ENCODE measurements at places on chromosomes 7 and 10.
A peak's percentile ranks its signal among the peaks of the same experiment; 100 is the strongest.

- DNase-seq, result peak; percentile 61
Observed at GRCh38 chr7:47371733-47372368, 210.1 kb downstream of the TNS3 start.

DNA sequence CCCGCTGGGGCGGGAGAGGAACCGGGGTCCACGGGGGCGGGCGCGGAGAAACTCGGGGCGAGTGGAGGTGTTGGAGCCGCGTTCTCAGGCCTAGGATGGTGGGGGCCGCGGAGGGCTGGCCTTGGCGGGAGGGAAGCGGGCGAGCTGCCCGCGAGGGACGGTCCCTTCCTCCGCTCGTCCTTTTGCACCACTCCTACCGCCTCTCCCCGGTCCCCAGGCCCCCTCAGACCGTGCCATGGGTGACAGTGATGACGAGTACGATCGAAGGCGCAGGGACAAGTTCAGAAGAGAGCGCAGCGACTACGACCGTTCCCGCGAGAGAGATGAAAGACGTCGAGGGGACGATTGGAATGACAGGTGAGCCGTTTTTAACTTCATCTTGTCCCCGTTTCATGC, 451 bp downstream of the SRRT start:
- no peak for DNase-seq

DNA sequence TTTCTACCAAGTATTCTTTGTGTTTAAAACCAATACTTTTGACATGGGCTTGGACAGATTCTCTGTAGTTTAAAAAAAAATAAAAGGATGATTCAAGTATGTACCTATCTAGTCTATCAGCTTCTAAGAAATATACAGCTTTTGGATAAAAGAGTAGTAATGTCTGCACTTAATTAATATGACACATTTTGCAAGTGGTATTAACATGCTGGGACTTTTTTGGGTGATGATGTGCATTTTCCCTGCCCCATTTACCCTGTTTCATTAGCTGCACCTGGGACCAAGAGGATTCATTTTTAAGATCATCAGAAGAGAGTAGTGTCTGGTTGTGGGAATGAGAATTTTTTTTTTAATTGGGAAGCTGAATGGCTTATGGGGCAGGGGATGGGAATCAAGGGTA, 236.2 kb upstream of the KLF14 start:
- DNase-seq, result no peak

GRCh38 chr7:54349229-54349628, 192.9 kb upstream of the VSTM2A start:
- DNase-seq, result no peak

DNA sequence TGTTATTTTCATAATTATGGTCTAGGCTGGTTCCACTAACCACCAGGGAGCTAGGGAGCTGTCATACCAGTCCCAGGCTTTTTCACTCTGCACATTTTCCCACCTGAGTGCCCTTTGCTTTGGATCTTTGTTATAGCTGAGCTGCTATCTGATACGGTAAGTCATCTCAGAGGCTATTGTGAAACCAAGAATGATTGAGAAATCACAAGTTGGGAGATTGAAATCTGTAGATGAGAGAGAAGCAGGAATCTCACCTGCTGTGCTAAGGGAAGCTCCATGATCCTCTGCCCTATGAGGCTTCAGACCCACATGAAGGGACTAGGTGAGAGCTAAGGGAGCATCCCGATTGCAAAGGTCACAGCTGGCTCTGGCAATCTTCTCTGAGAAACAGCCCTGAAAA, 307.8 kb downstream of the REEP3 start:
- no peak for DNase-seq

DNA sequence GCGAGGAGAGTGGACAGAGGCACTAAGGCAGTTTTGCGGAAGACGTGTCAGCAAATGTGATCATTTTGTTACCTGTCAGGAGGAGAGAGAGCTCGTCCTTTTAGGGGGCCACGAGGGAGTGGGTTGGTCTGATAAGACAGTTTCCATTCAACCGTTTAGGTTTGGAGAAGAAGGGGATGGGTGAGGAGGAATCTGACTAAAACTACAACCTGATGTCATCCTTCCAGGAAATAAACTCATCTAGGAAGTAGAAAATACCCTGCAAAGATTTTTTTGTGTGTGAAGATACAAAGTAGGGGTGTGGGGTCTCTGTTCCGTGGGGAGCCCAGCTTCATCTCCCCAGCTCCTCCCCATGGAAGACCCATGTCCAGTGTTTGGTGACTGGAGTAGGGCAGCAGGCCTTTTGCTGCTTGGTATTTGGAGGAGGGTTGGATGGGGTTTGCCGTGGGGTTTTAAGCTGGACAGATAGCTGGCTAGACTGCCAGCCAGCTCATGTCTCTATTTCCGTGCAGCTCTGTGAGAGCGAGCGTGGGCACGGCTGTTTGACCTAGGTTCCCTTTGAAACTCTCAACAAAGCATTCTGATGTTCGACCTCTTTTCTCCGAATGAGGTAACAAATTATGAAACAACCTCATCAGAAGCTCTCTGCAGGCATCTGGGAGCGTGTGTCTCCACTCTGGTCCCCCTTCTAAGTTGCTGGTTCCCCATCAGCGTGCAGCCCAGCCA, 136.0 kb upstream of the TCF7L2 start:
- DNase-seq, result no peak

- DNase-seq, result no peak
Observed at GRCh38 chr10:116237970-116238369, 35.0 kb downstream of the GFRA1 start.

GRCh38 chr10:10078446-10078845, 939.2 kb upstream of the CELF2 start:
- DNase-seq, result no peak

DNA sequence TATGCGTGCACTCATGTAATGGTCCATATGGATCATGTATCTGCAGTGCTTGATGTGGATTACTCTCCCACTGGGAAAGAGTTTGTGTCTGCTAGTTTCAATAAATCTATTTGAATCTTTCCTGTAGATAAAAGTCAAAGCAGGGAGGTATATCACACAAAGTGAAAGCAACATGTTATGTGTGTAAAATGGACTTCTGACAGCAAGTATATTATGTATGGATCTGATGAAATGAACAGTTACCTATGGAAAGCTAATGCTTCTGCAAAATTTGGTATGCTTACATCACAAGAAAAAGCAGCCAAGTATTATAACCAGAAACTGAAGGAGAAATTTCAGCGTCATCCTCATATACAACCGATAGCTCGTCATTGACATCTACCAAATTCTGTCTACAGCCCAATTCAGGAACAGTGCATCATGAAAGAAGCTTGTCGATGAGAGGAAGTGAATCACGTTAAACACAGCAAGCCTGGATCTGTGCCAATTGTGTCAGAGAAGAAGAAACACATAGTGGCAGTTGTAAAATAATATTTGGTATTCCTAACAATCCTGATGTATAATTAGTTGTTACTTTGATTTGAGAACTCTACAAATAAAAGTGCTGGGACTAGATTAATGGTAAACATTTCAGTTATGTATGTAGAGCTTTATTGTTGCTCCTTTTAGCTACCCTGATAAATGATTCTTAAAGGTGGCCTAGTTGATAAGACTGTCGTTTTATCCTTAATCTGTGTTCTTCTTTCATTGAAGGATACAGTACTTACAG, 14.2 kb upstream of the SYPL1 start:
- DNase-seq, result no peak

DNA sequence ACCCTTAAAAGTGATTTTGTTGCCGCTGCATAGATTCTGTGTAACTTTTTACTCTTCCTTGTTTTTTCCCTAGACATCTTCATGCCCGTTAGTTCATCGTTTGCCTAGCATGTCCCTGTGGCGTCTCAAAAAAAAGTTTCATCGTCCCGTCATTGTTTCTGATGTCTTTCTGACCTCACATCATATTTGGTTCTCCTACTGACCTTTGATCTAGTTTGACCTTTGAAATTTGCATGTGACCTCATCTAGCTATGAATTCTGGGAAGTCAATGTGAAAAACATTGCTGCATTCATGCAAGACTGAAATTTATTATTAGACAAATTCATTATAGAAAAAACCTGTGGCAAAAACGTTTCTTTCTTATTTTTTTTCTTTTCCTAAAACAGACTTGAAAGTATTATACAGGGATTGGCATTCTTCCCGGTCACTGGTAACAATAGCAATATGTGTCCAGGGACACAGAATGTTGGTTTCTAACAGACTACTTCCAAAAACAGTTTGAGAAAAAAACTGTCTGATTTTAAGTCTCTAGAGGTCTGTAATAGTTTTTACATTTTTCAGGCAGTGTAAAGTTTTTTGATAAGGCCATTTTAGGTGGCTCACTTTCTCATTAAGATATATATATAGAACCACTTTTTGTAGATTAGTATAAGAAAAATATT, 280.9 kb downstream of the USP6NL start:
- no peak for DNase-seq

DNA sequence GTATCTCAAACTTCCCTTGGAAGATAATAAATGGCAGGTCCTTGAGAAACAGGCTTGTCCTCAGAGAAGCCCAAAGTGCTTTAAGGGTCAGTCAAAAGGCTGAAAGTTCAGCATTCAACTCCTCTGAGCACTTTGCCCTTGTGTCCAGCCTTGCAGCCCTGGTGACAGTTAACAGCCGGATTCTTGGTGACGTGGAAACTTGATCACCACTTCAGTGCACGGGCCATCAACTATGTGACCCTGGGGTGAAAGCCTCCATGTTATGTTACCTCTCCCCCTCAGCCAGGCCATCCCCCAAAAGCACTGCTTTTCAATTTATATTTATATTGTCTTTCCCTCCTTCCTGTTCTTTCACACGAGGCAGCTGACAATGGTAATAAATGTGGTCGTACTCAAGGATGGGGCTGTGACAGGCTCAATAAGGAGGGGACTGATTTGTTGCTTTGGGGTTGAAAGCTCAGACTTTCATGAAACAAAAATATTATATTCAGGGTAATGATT, 164.0 kb upstream of the NRP1 start:
- no peak for DNase-seq

- no peak for DNase-seq
Observed at GRCh38 chr10:78925800-78926319, 142.9 kb upstream of the ZMIZ1 start.

DNA sequence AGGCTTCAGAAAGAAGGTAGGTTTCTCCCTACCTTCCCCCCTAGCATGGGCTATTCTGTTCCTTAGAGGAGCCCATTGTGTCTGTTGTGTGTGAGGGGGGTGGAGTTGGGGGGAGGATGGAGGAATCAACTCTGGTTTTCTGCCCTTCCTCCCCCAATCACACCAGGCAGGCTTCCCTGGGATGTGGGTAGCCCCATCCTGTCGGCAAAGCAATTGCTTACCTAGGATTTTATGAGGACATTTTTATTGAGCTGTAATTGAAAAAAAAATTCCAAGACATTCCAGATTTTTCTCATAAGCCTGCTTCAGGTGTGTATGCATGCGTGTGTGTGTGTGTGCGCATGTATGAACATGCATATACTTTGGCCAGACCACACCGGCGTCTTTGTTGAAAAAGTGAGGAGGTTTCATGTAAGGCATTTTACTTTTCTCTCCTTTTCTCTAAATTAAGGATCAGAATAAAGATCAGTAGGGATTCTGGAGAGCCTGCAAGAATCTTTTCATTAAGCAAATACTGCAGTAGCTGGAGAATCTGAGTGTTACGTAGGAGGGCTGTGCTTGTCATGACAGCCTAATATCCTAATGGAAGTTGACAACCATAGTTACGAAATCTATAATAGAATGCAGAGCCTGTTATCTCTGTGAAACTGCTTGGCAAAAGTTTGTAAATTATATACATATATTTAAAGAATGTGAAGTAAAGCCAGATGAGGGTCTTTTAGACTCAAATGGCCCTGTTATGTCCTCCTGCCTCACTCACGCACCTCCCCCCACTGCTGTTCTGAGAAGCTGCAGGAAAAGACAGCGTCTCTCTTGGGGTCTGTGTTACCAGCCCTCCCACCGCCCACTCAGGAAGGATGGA, 27.3 kb upstream of the SAMD8 start:
- no peak for DNase-seq

DNA sequence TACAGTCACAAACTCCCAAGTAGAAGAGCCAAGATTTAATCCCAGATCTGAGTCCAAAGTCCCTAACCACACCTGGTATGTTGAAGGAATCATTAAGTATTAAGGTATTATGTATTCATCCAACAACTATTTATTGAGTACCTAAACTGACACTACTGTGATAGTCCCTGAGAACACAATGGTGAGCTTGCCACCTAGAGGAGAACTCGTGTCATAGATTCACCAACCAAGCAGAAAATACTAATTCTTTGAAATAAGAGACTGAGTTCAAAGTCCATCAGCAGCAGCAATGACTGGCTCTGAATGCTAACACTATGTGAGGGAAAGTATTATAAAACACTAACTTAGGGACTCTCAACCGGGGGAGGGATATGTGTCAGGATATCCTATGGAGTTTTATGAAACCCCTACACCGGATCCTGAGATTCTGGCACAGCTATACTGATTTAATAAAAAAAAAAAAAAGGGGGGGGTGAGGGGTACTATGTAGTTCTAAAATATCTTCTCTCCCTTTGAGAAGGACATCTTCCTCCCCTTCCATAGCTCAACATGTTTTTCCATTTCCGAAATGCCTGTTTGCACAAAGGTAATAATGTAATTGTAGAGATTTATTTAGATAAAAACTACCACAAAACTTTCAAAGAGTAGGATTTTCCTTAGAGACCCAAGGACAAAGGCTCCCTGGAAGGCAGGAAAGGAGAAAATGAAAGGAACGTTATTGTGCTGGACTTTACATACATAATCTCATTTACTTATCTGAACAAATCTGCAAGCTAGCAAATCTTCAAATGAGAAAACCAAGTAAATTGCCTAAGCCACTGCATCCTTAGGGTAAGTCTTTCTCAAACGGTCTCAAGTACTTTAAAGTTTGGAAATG, 1.6 kb downstream of the NCOA4 start:
- DNase-seq, result no peak

DNA sequence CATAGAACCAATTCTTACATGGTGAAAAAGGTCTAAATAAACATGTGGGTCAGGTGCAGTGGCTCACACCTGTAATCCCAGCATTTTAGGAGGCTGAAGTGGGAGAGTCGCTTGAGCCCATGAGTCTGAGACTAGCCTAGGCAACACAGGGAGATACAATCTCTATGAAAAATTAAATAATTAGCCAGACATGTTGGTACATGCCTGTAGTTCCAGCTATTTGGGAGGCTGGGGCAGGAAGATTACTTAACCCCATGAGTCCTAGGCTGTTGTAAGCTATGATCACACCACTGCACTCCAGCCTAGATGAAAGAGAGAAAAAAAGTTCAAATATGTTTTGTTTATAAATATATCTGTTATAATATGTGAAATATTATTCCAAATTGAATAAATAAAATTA, 643.6 kb downstream of the IPMK start:
- DNase-seq, result no peak

DNA sequence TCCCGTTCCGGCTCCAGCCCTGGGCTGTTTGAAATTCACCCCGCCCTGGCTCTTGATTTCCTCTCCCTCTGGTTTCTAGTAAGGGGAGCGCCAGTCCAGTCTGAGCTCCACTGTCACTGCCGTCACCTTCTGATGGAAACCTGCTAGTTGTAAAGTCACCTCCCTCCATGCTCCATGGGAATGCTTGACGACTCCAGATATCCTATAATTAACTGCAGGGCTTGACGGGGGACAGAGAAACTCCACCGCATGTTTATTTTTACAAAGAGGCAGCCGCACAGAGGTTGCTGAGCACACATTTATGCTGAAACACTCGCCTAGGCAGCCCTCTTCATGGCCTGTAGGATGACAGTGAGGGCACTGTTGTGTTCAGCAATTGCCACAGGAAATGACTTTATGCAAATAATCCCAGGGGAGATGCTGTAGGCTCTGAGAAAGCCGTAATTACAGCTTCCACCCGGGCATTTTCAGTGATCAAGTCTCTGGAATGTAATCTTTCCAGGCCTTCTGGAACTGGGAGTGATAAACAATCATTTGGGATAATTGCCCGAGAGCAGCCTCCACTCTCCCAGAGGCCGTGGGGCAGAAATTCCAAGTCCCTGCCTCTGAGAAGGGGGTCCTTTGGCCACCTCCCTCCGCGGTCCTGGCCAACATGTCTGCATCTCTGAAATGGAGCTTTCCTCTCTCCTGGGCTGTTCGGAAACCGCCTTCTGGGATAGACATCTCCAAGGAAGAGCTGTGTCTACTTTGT, 300.5 kb downstream of the KLF6 start:
- no peak for DNase-seq
